ENCODE measurements at places on chromosomes 16 and 17.
A peak's percentile ranks its signal among the peaks of the same experiment; 100 is the strongest.

- DNase-seq, result no peak
Observed at GRCh38 chr16:48085729-48086128, 70.1 kb downstream of the ABCC12 start.

GRCh38 chr17:20010099-20010863 is 1.1 kb downstream of the SPECC1 start:
- peak; percentile 63 for DNase-seq

- DNase-seq, result no peak
Observed at GRCh38 chr16:49567950-49568349, 194.3 kb downstream of the C16orf78 start.

- no peak for DNase-seq
Observed at GRCh38 chr16:73253922-73254480, 206.1 kb upstream of the ZFHX3 start.

GRCh38 chr17:50122945-50123344 is 7.0 kb downstream of the SAMD14 start:
- DNase-seq, result no peak

- no peak for DNase-seq
Observed at GRCh38 chr16:20866801-20867200, 33.4 kb downstream of the DCUN1D3 start.

GRCh38 chr17:65081439-65081838 is 24.9 kb upstream of the GNA13 start:
- no peak for DNase-seq

- DNase-seq, result peak; percentile 94
Observed at GRCh38 chr17:21275579-21276263, 8.8 kb upstream of the MAP2K3 start.

DNA sequence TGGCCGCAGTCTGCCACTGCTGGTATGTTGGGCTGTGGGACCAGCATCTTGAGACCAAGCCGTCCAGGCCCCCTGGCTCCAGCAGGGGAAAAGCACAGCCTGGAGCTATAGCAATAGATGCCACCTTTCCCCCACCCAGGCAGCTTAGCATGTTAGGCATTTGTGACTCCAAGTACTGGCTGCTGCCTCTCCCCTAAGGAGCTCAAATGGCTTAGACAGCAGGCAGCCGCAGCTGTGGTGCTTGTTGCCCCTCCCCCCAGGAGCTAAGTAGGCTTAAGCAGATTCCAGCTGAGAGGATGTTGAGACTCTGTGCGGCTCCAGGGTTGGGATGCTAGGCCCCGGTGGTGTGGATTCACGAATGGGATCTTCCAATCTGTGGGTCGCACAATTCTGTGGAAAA is 88.8 kb upstream of the ANKFN1 start:
- DNase-seq, result no peak

DNA sequence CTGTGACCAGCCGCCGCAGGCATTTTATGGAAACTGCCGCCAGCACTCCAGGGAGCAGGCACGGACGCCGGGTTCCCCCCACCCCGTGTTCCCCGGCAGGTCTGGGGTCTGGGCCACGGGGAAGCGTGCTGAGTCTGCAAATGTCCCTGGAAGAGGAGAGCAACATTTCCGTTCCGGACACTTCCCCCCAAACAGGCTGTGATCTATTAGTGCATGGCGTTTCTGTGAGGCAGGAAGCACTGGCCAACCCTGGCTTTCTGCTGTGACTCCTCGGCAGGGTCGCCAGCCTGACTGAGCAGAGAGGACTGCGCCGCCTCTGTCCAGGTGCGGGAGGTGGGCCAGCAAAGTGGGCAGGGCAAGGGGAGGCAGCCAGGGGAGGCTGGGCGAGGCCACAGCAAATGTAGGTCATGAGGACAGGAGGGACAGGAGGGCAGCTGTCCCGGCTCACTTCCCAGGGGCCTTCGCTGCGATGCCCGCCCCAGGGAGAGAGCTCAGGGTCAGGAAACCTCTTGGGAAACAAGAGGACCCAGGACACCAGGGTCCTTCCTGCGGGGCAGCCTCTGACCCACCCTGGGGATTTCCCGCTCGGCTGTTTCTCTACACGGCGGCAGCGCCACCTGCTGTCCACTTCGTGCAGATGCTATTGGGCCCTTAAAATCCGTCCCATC is 9.5 kb downstream of the FOXF1 start:
- no peak for DNase-seq

GRCh38 chr17:33113276-33113990 is 121.8 kb downstream of the SPACA3 start:
- DNase-seq, result peak; percentile 77

DNA sequence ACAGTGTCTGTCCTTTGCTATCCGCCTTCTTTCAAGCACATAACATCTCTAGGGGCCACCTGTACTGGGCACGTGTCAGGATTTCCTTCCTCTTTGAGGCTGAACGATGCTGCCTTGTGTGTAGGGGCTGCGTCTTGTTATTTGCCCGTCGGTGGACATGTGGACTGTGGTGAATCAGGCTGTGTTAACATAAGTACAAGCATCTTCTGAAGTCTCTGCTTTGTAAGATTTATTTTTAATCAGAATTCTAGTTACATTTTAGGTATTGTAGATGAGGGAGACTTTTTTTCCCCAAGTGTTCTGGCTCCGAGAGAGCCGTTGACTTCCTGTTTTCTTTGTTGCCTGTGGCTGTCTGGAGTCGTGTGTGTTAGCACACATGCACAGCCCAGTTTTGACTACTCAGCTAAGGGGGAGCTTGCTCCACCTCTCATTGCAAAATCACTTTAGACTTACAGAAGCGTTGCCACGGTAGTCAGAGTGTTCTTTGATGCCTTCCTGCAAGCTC is 26.1 kb downstream of the SPG7 start:
- no peak for DNase-seq

Measured in right forelimb (tissue), 1 donor.